ENCODE measurements at places on chromosomes 5 and 9. TPM values are rescaled to one million over a fixed set of nuclear protein-coding genes. Genes with fewer than 3 reads are reported as not detected.

GRCh38 chr5:93586736-93587596, 3.9 kb downstream of the NR2F1 start:
- H3K4me1 ChIP-seq: peaks cover 33% of the 10 kb centered on the region
- peak overlapping the region; percentile 89 for H3K27ac ChIP-seq
- peaks cover 62% of the 10 kb centered on the region for H3K27me3 ChIP-seq
- no peak for DNase-seq

DNA sequence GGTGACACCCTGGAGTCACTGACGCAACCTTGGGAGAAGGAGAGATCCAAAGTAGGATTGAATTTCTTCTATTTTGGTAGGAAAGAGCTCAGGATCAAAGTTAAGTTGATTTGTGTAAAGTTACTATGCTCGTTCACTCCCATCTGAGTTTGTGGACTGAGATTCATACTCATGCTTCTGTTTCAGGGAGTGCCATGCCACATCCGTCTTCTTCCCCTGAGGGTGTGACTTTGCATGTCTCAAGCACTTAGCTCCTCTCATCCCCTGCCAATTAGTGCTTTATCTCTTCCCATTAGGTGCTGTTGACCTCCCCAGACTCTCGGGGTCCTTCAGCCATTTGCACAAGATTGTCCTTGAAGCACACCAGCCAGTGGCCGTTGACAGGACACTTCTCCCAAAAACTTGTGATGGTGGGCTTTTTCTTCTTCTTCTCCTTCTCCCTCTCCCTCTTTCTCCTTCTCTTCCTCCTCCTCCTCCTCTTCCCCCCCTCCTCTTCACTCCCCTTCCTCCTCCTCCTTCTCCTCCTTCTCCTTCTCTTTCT, 232.2 kb upstream of the KLF4 start:
- no peak overlapping the region for H3K27ac ChIP-seq
- H3K27me3 ChIP-seq: peaks cover 6% of the 10 kb centered on the region
- peaks cover 6% of the 10 kb centered on the region for H3K4me1 ChIP-seq
- DNase-seq: no peak
- no peaks in the 10 kb centered on the region for H3K36me3 ChIP-seq

DNA sequence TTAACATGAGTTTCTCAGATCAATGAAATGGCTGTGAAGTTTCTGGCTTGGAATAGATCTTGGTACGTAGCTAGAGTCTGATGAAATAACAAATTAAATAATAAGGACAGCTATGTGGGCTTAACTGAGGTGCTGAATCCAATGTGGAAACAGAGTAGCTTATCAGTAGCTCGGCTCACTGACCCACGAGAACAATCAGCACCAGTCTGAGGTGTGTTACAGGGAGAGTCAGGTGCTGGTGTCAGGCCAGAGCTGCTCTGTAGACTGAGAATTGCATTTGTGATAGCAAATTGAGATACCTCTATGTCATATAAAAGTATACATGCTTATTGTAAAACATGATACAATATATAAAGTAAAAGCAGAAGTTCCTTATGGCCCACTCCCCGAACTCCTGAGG, 21.2 kb upstream of the CCL28 start:
- peaks cover 7% of the 10 kb centered on the region for H3K4me1 ChIP-seq
- no peak overlapping the region for H3K27ac ChIP-seq
- DNase-seq: no peak
- H3K4me3 ChIP-seq: no peak overlapping the region
- no peaks in the 10 kb centered on the region for H3K27me3 ChIP-seq

DNA sequence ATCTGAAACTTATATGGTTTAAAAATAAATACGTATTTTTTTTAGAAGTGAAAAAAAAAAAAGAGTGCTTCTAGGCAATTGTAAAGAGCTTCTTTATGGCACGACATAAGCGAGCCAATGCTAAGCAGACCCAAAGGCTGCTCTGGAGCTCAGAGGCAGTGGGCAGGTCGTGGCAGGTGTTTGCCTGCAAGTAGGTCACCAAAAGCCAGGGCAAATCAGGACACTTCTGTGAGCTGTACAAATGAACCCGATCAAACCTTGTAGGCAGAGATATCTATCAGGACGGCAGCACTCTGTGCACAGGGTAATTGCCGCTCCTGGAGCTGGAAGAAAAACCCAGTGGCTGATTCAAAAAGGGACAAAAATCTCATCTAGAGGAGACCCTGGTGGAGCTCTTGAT, 75.9 kb downstream of the IRX2 start:
- H3K4me1 ChIP-seq: no peaks in the 10 kb centered on the region
- H3K27me3 ChIP-seq: peaks cover 2% of the 10 kb centered on the region
- H3K36me3 ChIP-seq: peaks cover 4% of the 10 kb centered on the region
- no peak overlapping the region for H3K27ac ChIP-seq

- H3K27me3 ChIP-seq: no peaks in the 10 kb centered on the region
- H3K4me3 ChIP-seq: no peak overlapping the region
- DNase-seq: no peak
- no peaks in the 10 kb centered on the region for H3K36me3 ChIP-seq
Observed at GRCh38 chr9:137432687-137433348, 8.3 kb downstream of the ENTPD8 start.

- peaks cover 32% of the 10 kb centered on the region for H3K4me1 ChIP-seq
- peaks cover 22% of the 10 kb centered on the region for H3K36me3 ChIP-seq
- DNase-seq: peak; percentile 82
- peak overlapping the region; percentile 44 for H3K27ac ChIP-seq
- H3K27me3 ChIP-seq: no peaks in the 10 kb centered on the region
Observed at GRCh38 chr5:124651663-124652513, 94.6 kb downstream of the ZNF608 start.

DNA sequence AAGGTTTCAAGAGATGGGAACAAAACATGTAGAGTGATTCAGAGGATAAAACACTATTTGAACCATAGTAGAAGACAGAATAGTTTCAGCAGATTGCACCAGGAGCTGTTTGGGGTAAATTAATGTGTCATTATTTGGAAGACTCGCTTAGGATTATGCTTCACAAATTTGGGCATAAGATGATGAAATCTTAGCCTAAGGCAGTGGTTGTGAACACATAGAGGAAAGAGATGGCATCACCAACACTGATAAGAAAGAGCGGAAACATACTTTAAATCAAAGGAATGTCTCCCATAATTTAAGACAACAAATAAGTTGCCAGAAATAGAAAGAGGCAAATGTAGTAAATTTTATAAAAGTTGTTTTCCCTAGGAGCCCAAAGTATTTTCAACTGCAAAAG, 66.1 kb upstream of the TBCA start:
- H3K27ac ChIP-seq: no peak overlapping the region
- no peak for DNase-seq
- peaks cover 94% of the 10 kb centered on the region for H3K27me3 ChIP-seq
- H3K4me3 ChIP-seq: no peak overlapping the region

DNA sequence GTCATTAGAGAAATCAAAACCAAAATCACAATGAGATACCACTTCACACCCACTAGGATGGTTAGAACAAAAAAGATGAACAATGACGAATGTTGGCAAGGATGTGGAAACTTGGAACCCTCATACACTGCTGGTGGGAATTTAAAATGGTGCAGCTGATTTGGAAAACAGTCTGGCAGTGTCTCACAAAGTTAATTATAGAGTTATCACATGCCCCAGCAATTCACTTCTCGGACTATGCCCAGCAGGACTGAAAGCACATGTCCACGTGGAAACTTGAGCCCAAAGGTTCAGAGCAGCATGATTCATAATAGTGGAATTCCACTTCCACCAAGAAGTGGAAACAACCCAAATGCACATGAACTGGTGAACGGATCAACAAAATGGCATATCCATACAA, 85.0 kb upstream of the HRH2 start:
- H3K27me3 ChIP-seq: peaks cover 36% of the 10 kb centered on the region
- H3K27ac ChIP-seq: no peak overlapping the region
- no peak for DNase-seq
- no peak overlapping the region for H3K4me3 ChIP-seq

- peaks cover 14% of the 10 kb centered on the region for H3K36me3 ChIP-seq
- no peak for DNase-seq
- H3K4me3 ChIP-seq: peak overlapping the region; percentile 29
- no peaks in the 10 kb centered on the region for H3K27me3 ChIP-seq
- peaks cover 28% of the 10 kb centered on the region for H3K4me1 ChIP-seq
- peak overlapping the region; percentile 2 for H3K27ac ChIP-seq
Observed at GRCh38 chr5:138029944-138030343, 2.9 kb downstream of the FAM13B start.

GRCh38 chr5:52760695-52761366, 26.9 kb upstream of the ITGA1 start:
- no peaks in the 10 kb centered on the region for H3K27me3 ChIP-seq
- H3K27ac ChIP-seq: no peak overlapping the region
- H3K4me3 ChIP-seq: no peak overlapping the region
- H3K4me1 ChIP-seq: no peaks in the 10 kb centered on the region
- DNase-seq: no peak
- H3K36me3 ChIP-seq: no peaks in the 10 kb centered on the region

- DNase-seq: no peak
- H3K27ac ChIP-seq: no peak overlapping the region
- H3K4me1 ChIP-seq: peaks cover 21% of the 10 kb centered on the region
- no peaks in the 10 kb centered on the region for H3K27me3 ChIP-seq
Observed at GRCh38 chr9:130696996-130697395, 3.4 kb downstream of the EXOSC2 start.

GRCh38 chr5:42496397-42497156, 73.3 kb downstream of the GHR start:
- no peak for DNase-seq
- no peaks in the 10 kb centered on the region for H3K36me3 ChIP-seq
- no peak overlapping the region for H3K27ac ChIP-seq
- peaks cover under 1% of the 10 kb centered on the region for H3K4me1 ChIP-seq

TPPP gene
- 3.6 TPM for total RNA-seq

KLHL9 gene
- total RNA-seq: 29.9 TPM

CCL27 gene
- 0.43 TPM for total RNA-seq
